ENCODE measurements at places on chromosomes 3 and 15. TPM values are rescaled to one million over a fixed set of nuclear protein-coding genes. Genes with fewer than 3 reads are reported as not detected.

The GOLGA6L1 gene
- total RNA-seq = not detected

The COL6A5 gene
- total RNA-seq = 0.08 TPM

The LRRC31 gene
- 6.5 TPM for total RNA-seq

The EOGT gene
- 15.3 TPM for total RNA-seq

The PRSS50 gene
- total RNA-seq = 1.1 TPM

The TTC21A gene
- total RNA-seq = 1.2 TPM

The IL20RB gene
- total RNA-seq = 0.48 TPM

The FES gene
- total RNA-seq = 5.7 TPM

The TNNC1 gene
- total RNA-seq = 15.0 TPM

The CCR8 gene
- not detected for total RNA-seq

The ZNF502 gene
- total RNA-seq = 3.3 TPM

The FOXL2NB gene
- not detected for total RNA-seq

The WNT5A gene
- 96.0 TPM for total RNA-seq

The SCAANT1 gene
- total RNA-seq = not detected

The DPH6 gene
- 21.7 TPM for total RNA-seq

The NPAP1 gene
- total RNA-seq = 1.2 TPM

The ZIC4 gene
- 0.08 TPM for total RNA-seq

The CPN2 gene
- 3.5 TPM for total RNA-seq

The PPP2R3A gene
- total RNA-seq = 20.2 TPM

The RTF1 gene
- 34.1 TPM for total RNA-seq

The MAP4 gene
- 85.5 TPM for total RNA-seq

The ANKRD34C gene
- not detected for total RNA-seq

The SYNPR gene
- 0.52 TPM for total RNA-seq

The SUCNR1 gene
- total RNA-seq = 0.80 TPM

The TRIM42 gene
- not detected for total RNA-seq

The CD200R1 gene
- total RNA-seq = 0.93 TPM

The GOLGA8J gene
- 0.13 TPM for total RNA-seq

The ARGFX gene
- total RNA-seq = not detected

The GABRB3 gene
- 1.8 TPM for total RNA-seq

The ERC2 gene
- 4.7 TPM for total RNA-seq

The GPR62 gene
- not detected for total RNA-seq

The CAND2 gene
- 5.0 TPM for total RNA-seq

The EFHB gene
- total RNA-seq = 0.70 TPM

The ZNF662 gene
- total RNA-seq = not detected

The LPP gene
- 67.7 TPM for total RNA-seq

The SLC35G2 gene
- 1.5 TPM for total RNA-seq

The PCOLCE2 gene
- total RNA-seq = 10.8 TPM

The FMN1 gene
- 0.70 TPM for total RNA-seq

The CRABP1 gene
- 132 TPM for total RNA-seq

The NEK10 gene
- total RNA-seq = 2.0 TPM

The NEIL1 gene
- total RNA-seq = 21.1 TPM

The NR2F2 gene
- 23.0 TPM for total RNA-seq

The RBPMS2 gene
- 1.2 TPM for total RNA-seq

The NOX5 gene
- total RNA-seq = 0.13 TPM

The TGM5 gene
- total RNA-seq = not detected

The AQP9 gene
- 0.57 TPM for total RNA-seq

The GALNT15 gene
- total RNA-seq = 1.9 TPM
